ENCODE measurements at places on chromosomes 6 and 20. TPM values are rescaled to one million over a fixed set of nuclear protein-coding genes. Genes with fewer than 3 reads are reported as not detected.
A peak's percentile ranks its signal among the peaks of the same experiment; 100 is the strongest.

Gene TENT5A
- 14.6 TPM for polyA plus RNA-seq

DNA sequence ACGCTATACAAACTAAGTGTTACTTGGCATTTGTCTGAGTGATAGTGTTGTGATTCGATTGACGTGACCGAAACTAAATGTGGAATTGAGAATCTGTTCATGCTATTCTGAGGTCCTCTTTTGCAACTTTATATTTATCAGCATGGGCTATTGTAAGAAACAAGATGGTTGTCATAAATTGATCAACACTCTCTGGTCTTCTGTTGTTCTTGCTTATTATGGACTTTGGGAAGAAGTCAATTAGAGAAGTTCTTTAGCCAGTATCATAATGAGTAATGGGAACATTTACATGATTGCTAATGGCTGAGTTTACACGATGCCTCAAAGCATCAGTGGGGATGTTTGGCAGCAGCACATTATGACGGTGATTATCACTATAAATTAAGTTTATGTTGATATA, 195.0 kb downstream of the CD83 start:
- H3K4me1 ChIP-seq = peaks cover 2% of the 10 kb centered on the region
- no peaks in the 10 kb centered on the region for H3K27me3 ChIP-seq
- no peak overlapping the region for H3K4me3 ChIP-seq
- H3K27ac ChIP-seq = no peak overlapping the region

Gene TLDC2
- polyA plus RNA-seq = 0.33 TPM

GRCh38 chr6:135992739-135993138, 141.2 kb downstream of the PDE7B start:
- DNase-seq = no peak
- H3K27ac ChIP-seq = no peak overlapping the region
- H3K4me3 ChIP-seq = no peak overlapping the region
- no peaks in the 10 kb centered on the region for H3K27me3 ChIP-seq
- H3K4me1 ChIP-seq = peaks cover 3% of the 10 kb centered on the region
- no peaks in the 10 kb centered on the region for H3K36me3 ChIP-seq

GRCh38 chr20:38057351-38057972, 23.9 kb downstream of the RPRD1B start:
- no peaks in the 10 kb centered on the region for H3K27me3 ChIP-seq
- DNase-seq = peak; percentile 86
- no peaks in the 10 kb centered on the region for H3K4me1 ChIP-seq
- H3K4me3 ChIP-seq = no peak overlapping the region

- no peaks in the 10 kb centered on the region for H3K27me3 ChIP-seq
- no peak overlapping the region for H3K4me3 ChIP-seq
- no peaks in the 10 kb centered on the region for H3K4me1 ChIP-seq
- H3K27ac ChIP-seq = no peak overlapping the region
- no peak for DNase-seq
- H3K36me3 ChIP-seq = no peaks in the 10 kb centered on the region
Observed at GRCh38 chr6:34021554-34022190, 124.2 kb downstream of the GRM4 start.

All from ovary (tissue), 10 donors.